ENCODE measurements at places on chromosomes 2 and 18.
A peak's percentile ranks its signal among the peaks of the same experiment; 100 is the strongest.

DNA sequence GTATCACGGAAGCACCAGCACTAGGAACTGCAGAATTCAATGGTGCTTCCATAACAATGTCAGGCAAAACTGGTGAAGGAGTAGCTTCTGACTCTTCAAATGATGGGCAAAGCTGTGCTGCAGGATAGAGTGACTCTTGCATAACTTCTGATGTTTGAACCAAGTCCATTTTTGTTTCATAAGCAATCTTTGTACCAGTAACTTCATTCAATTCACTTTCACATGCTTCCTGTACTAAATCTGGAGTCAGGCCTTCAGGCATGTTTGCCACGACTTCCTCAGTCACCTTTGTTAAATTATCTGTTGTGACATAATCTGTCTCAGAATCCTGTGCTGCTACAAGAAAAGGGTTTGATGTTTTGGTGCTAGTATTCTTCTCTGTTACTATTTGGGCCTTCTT lies 24.0 kb downstream of the RTN4 start:
- DNase-seq = no peak

DNA sequence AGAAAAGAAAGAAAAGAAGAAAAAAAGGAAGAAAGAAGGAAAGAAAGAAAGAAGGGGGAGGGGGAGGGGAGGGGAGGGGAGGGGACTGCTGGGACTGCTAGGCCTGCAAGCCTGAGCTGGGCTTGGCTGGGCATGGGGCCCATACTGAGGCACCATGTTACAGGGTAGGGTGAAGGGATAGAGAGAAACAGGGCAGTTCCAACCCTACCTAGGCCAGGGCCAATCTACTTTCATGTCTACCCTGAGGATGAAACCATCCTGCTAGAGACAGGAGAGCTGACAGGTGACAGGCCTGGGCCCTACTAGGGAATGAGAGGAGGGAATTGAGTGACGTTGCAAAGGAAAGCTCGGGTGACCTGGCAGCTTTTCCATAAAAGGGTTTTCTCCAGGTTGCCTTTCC lies 41.7 kb downstream of the TEX44 start:
- DNase-seq = no peak

DNA sequence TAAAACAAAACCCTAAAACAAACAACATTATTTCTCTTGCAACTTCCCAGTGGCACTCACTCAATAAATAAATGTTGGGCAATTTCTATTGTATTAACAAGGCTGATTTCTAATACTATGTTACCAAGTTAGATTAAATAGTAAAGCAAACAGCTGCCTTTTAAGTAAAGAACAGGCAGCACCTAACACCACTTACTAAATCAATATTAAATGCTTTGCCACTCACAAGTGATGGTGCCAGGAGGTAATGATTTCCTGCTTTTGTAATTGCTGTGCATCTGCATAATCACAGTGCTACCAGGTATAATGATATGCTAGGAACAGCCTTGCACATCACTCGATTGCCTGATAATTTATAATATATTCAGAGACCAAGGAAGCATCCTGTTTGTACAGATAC lies 276.5 kb downstream of the NBAS start:
- no peak for DNase-seq

DNA sequence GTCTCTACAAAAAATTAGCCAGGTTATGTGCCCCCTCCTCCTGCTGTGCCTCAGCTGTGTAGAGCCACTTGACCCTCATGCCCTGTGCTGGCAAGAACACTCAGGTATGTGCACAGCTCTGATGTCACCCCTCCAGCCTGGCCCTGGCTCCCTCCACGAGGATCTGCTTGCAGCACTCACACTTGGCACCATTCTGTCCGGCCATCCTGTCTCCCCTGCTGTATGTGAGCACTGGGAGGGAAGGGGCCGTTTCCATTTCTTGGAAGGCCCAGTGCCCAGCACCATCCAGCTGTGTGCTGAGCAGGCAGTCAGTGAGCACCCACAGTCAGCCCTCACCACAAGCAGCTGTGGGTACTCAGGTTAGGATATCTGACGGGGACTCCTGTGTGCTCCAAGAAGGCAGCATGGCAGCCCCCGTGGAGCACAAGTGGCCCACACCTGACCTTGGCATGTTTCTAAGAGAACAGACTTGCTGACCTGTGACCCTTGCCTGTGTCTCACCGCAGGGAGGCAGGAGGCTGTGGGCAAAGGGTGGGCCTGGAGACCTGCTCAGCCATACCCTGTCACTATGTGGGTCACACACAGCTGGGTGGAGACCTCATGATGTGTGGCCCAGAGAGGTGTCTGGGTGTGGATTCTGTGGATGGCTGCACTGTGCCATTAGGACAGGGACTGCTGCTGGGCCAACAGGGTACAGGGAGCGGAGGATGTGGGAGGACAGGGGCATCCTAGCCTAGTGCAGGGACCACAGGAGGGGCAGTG lies 31.5 kb downstream of the USP34 start:
- DNase-seq = no peak

DNA sequence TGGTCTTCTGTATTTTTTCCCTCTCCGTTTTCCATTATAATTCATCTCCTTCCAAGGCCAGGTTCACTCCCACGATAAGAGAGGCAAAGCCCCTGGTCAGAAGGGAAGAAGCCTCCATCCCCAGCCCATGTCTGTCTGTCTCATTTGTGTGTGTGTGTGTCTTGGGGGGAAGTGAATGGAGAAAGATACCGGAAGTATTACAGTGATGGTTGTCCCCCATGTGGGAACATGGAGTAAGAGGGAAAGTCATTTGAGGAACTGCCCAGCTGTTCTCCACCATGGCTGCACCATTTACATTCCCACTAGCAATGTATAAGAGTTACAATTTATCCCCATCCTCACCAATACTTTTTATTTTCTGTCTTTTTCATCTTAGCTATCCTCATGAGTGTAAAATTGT lies 113.6 kb upstream of the ATP8B1 start:
- no peak for DNase-seq

GRCh38 chr2:144015655-144016245 lies 504.2 kb downstream of the ZEB2 start:
- no peak for DNase-seq

DNA sequence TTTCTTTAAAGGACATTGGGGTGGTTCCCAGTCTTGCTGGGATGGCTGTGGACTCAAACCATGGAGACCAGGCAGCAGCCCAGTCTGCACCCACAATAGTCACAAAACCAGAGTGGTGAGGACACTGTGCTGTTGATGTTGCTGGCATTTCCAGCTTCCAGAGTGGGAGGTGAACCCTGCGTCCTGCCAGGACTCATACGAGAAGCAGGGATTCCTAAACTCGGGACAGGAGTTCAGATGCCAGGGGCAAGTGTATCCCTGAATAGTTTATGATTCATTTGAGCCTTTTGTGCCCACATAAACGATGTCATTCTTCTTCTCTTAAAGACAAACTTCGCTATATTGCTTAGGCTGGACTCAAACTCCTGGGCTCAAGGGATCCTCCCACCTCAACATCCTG lies 62.8 kb downstream of the TCF7L1 start:
- no peak for DNase-seq

DNA sequence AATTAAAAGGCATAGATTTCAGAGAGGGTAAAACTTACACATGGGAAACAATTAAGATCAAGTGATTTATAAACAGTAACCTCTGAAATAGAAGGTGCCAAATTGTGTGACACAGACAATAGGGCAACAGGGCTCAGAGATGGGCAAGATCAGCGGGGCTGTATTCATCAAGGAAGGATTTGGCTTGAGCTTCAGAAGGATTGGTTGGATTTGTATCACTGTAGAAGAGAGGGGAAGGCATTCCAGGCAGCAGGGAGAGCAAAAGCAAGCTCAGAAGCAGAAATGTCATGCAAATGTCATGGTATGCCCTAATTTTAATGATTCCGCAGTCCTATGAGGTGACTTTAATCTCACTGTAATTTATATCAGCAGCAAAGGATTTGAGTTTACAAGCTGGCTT lies 415.0 kb upstream of the NRP2 start:
- DNase-seq = no peak

GRCh38 chr2:111897924-111898702 lies at the start of gene MERTK:
Gene MERTK, plus strand, starts transcription at chr2:111898607. Its CDS starts 129 bp downstream, at chr2:111898736.
- DNase-seq = peak; percentile 27
